ENCODE measurements at places on chromosomes 12 and 14. TPM values are rescaled to one million over a fixed set of nuclear protein-coding genes. Genes with fewer than 3 reads are reported as not detected.

The SYNE3 gene
- 6.4 TPM for total RNA-seq

The CACNA2D4 gene
- total RNA-seq: 0.41 TPM

The MSRB3 gene
- total RNA-seq: 2.8 TPM

The KRT72 gene
- not detected for total RNA-seq
